ENCODE measurements at places on chromosomes 4 and X.

GRCh38 chrX:12360383-12360782 is 222.1 kb downstream of the FRMPD4 start:
- no peak for DNase-seq

GRCh38 chrX:142095651-142096245 is 109.3 kb downstream of the MAGEC2 start:
- no peak for DNase-seq

GRCh38 chr4:184298254-184298653 is 80.6 kb upstream of the ENPP6 start:
- no peak for DNase-seq

DNA sequence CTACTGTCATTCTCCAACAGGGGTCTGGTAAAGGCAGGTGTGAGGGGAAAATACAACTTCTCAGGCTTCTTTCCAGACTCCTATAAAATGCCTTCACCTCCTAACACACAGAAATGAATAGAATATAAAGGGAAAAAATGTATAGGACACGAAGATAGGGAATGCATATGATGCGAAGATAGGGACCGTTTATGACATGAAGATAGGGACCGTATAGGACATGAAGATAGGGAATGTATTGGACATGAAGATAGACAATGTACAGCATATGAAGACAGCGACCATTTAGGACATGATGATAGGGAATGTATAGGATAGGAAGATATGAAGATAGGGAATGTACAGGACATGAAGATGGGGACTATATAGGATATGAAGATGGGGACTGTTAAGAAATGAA is 10.5 kb downstream of the IRF2 start:
- no peak for DNase-seq

GRCh38 chr4:124807421-124807820 is 94.9 kb upstream of the ANKRD50 start:
- DNase-seq = no peak

DNA sequence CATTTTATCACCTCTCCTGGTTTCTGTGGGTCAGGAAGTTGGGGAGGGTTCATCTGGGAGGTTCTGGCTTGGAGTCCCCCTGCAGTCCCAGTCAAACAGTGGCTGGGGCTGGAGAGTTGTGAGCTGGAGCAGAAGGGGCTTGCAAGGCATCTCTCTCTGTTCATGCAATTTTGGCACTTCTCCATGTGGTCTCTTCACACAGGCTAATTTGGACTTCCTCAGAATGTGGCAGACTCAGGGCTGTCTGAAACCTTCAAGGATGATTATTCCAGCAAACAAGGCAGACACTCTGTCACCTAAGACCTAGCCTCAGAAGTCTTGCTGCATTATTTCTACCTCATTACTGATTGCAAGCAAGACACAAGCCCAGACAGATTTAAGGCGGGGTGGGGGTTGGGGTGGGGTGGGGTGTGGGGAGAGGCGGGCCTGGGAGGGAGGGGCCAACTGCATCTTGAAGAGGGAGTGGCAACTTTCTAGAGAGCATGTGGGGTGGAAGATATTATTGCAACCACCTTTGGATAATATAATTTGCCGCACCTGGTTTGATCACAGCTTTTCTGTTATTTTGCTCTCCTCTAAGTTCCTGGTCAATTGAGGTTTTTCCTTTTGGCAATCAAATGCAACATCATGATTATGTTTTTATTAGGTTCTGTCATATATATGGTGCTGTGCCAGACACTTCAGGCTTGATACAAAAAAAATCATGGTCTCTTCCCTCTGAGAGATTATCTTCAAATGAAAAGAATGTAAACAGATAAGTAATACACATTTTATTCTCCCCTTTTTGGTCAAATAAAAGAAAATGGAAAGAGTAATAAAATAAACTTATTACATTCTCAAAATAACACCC is 799.5 kb downstream of the RPA4 start:
- DNase-seq = no peak

- no peak for DNase-seq
These were observed 25.4 kb upstream of the NMU start for GRCh38 chr4:55661398-55662056.

GRCh38 chr4:18203966-18204365 is 182.4 kb upstream of the LCORL start:
- no peak for DNase-seq

GRCh38 chr4:138341739-138342415 is 99.7 kb upstream of the SLC7A11 start:
- DNase-seq = no peak

- no peak for DNase-seq
These were observed 696.9 kb downstream of the PCDH7 start for GRCh38 chr4:31417040-31417439.

DNA sequence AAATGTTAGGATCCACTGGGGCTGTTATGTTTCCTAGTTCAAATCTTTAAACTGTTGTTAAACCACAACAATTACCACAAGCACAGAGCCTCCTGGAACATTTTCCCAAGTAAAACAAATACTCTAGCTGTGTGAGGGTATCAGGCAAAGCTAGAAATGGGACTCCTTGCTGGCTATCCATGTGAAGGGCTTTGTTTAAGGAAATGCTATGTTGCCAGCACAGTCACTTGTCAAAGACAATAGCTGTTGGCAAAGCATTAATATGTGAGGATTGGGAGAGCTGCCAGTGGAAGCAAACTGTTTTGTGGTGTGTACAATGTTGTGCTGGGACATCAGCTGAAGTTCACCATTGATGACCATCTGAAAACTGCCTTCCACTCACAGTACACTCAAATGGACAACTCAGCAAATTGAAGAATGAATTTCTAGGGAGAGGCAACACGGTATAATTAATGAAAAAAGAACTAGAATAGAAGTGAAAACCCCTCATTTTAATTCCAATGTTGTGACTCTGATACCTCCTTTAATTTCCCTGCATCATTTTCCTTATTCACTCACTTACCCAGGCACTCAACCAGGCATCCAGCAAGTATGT is 100.8 kb downstream of the ANXA3 start:
- no peak for DNase-seq

DNA sequence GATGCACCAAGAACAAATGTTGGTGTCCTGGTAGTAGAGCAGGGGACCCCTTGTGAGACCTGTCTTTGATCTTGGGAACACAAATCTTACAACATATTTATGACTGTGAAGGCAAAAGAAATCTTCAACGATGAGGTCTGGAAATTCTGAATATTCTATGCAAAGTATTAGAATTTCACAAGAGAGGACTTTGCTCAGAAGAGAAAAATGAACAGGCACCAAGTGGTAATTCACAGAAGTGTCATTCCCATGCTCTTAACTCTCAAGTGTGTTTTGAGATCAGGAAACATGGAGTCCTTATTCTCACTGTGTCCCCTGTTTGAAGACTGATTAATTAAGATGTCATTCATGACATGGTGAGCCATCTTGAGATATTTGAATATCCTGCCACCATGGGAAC is 52.5 kb downstream of the COQ2 start:
- DNase-seq = no peak

DNA sequence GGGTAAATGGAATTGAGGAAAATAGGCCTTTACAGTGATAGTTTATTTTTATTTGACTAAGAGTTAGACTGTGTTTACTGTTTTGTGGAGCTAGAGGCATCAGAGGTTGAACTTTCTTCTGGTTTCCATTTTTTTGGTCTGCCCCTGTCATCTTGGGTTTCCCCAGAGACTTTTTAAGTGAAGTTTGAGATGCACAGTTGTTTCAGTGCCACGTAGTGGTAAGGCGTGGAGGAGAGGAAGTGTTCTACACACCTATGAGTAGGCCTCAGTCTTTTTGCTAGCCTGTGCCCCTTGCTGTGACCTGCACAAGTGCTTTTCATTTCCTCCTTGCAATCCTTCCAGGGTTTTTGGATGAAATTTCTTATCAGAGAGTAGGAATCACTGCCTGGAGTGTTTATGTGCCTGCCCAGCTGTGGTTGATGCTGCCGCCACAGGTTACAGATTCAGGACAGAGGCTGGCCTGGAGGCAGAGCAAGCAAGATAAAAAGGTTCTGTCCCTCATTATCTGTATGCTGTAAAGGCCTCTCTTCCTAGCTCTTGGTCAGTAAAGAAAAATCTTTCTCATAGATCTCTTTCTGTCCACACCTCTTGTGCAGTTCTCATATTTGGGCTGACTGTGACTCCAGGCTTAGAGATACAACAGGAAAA is 12.5 kb upstream of the HSFX4 start:
- no peak for DNase-seq

DNA sequence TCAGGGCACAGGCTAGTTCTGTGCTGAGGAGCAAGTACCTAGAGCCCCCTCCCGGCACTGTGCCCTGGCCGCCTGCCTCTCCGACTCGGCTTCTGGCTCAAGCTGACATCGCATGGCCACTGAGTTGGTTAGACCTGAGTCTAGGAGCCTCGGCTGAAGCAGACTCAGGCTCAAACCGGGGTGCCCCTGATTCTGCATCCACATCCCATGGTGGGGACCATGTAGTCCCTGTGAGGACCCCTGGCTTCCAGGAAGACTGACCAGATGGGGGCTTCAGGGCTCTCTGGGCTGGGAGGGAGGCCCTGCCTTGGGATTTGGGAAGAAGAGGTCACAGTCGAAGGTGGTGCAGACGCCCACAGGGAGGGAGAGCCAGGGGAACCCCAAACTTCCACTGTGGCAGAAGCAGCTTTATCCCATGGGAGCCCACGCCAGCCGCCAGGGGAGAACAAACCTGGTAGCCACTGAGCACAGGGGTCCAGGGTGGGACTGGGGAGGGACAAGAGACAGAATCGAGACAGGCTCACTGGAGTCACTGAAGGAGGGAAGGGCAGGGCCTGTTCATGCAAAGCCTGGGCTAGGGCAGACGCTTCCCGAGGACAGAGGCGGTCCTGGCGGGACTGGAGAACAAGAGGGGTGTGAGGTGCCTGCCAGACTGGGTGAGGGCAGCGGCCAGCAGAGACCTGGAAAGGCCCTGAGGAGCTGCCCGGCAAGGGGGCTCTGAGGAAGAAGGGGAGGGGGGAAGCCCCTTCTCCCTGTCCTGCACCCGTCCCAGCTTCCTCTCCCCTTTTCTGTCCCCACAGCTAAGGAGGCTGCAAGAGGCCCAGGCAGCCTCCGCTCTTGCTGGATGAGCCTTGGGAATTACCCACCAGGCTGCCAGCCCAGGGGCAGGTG is 1.1 kb downstream of the PDE6B start:
- no peak for DNase-seq

DNA sequence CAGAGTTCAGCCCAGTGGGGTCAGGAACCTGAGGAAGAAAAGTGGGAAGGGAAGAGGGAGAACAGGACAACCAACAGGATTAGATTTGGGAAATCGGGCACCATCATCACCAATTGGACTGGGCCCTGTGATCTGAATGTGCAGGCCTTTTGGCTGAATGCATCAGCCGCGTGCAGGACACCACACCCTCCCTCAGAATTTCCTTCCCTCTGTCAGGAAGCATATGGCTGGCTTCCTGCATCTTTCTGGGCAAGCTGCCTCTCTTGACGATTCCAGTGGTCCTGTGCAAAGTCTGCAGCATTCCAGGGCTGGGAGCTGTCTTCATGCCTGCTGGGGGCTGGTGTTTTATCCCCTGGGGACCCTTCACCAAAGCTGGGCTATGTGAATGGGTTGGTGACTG is 16.4 kb downstream of the MAGEA4 start:
- DNase-seq = no peak

DNA sequence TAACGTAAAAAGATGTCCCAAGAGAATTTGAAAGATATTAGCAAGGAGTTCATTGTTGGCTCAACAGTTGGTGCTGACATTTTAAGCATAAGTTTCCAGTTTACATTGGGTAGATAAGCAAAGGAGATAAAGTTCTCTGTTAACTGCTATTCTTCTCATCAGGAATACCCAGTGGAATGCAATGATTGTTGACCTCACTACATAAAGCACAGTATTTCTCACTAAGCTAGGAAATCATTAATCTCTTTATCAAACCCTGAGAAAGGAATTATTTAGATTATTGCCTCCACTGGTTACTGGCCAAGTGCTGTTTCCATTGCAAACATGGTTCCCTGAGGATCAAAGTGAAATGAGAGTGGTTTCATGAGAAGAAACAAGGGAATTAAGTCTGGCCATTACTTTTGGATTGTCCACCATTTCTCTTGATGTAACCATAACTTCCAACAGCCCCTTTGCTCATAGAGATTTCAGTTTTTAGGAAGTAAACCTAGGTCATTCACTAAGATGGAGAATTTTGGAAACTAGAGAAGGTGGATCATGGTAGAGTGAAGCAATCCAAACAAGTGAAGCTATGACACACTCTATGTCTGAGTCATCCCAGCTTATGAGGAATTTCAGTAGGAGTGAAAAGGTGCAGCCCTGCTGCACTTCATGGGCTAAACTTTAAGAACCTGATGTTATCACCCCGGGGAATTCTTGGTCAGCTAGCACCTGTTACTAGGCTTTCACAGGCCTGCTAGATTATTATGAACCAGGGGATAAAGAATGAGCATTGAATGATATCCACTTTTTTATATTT is 163.4 kb downstream of the AREG start:
- no peak for DNase-seq

- DNase-seq = no peak
These were observed 5.2 kb downstream of the HSD17B13 start for GRCh38 chr4:87317527-87317926.

DNA sequence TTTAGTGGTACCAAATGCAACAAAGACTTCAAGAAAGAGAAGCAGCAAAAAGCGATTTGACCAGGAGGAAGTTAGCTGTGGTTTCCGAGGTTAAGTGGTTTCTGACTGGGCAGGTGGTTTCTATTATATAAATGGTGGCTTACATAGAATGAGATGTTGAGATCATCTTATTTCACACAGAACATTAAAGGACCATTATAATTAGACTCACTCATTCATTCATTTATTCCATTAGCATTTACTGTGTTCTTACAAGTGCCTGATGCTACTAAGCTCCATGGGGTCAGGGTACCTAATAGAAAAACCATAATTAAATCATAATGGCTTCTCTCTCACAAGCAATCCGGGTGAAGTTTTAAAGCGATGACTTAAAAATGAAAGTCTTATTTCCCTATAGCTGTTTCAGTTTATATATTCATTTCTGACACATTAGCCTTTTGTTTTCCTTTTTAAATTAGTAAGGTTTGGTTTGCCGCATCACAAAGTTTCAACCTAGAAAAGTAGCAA is 10.6 kb downstream of the TSPAN6 start:
- DNase-seq = no peak

GRCh38 chr4:101348995-101349800 is 1.9 kb upstream of the PPP3CA start:
- DNase-seq = no peak

DNA sequence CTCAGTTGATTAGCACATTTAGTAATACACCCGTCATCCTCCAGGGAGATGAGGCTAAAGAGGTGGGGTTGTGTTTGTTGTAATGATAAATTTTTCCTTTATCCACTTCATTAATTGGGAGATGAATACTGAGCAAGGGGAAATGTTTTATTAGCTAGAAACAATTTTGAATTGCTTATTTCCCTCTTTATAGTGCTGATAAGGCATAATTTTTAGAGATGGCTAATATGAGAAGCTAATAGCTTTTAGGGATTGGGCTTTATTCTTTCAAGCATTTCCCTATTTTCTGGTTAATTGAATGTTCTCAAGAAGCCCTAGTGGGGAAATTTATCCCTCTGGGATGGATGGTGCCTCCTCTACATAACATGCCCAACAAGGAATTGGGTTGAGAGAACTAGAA is 365.2 kb upstream of the IGFBP7 start:
- DNase-seq = no peak

DNA sequence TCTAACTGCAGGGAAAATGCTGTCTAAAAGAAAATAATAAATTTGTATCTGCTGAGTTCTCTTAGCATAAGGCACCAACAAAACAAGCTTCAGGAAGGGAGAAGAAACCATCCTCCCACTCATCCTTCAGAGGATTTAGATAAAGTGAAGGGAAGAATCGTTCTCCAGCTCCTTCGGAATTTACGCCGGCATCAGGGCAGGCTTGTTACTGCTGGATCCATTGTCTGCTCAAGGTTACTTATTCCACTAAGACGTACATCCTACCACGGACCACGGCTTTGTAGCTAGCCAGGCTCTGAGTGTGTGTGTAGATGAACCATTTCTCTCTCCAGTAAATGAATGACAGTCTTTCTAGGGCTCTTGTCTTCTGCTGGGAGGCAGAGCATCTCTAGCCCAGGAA is 60.4 kb downstream of the HAND2 start:
- no peak for DNase-seq
